ENCODE measurements at places on chromosomes 6 and 20.

DNA sequence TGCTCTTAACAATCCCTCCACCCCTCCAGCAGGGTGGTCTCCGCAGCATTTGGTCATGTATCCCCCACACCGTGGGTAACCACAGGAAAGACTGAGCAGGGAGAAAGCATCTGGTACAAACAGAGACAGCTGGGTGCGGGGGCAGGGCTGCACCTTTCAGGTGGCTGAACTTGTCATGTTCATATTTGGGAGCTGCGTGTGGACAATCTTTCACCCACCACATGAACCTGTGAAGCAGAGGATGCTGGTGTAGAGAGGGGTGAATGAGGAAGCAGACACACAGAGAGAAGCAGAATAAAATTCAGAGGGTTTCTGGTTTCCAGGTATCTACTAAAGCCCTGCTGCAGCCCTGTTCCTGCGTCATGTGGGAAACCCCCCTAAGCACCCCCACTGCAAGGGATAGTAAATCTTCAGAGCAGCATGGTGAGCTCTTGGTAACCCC lies 8.9 kb downstream of the GFOD1 start:
- no peak for DNase-seq

GRCh38 chr20:16095226-16095625 lies 478.0 kb downstream of the KIF16B start:
- no peak for DNase-seq

DNA sequence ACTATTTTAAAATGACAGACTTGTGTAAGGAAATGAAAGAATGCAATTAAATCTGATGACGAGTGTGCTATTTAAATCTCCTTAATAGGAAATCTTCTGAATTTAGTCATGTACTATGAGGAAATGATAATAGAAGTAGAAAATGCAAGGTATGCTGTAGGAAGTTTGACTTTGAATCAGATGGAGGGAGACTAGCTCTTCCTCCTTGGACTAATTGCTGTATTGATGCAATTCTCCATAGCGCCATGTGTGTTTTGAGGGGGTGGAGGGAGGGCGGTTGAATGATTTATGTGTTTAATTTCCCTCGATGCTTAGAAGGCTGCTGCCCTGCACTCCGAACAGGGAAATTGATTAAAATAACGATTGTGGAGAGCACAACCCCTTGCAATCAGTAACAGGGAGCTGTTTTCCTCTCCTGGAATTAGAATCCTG lies 214.4 kb upstream of the PRND start:
- no peak for DNase-seq

GRCh38 chr20:32946629-32947028 lies 57.6 kb downstream of the SUN5 start:
- no peak for DNase-seq

GRCh38 chr6:3701631-3702030 lies 49.9 kb downstream of the PXDC1 start:
- no peak for DNase-seq

- DNase-seq: no peak
Measured at GRCh38 chr20:37850724-37851355, 52.1 kb upstream of the VSTM2L start.

DNA sequence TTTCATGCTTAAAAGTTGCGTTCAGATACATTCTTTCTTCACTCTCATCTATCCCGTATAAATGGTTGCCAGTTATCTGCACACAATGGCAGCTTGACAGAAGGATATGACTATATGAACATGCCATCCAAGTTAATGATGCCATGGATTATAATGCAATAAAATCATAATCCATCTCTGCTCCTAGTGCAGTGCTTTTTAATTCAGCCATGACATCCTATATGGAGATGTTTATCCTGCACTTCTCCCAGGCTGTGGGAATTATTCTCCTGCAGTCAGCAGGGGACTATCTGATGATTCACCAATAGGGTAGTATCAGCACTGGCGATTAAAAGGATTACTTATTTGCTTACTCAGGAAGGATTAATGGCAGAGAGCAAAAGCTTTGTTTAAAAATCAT lies 273.8 kb downstream of the SAMD5 start:
- no peak for DNase-seq
